ENCODE measurements at places on chromosomes 2 and 18.

GRCh38 chr2:174353004-174353403 lies 18.2 kb downstream of the SP9 start:
- DNase-seq = no peak

- DNase-seq = no peak
Observed at GRCh38 chr2:234444242-234444730, 52.6 kb downstream of the ARL4C start.

- no peak for DNase-seq
Observed at GRCh38 chr2:233371641-233372040, 17.3 kb downstream of the DGKD start.

- DNase-seq = no peak
Observed at GRCh38 chr18:54184836-54185235, 39.6 kb downstream of the MBD2 start.

DNA sequence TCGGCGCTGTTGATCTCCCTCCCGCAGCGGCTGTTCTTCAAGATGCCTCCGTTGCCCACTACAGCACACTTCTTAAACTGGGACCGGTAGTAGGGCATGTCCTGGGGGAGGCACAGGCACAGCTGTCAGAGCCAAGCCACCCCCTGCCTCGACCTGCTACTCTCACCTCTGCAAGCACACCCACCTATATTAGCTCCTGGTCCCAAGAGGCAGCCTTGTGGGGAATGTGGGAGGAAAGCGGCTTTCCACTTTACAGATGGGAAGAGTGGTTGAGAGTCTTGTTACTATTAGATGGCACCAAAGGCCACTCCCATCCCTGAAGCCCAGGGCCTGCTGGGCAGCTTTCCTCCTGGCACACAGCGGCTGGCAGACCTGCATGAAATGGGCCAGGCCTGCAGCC lies 29.2 kb upstream of the LOXHD1 start:
- no peak for DNase-seq

- no peak for DNase-seq
Observed at GRCh38 chr2:211503856-211504255, 947.5 kb downstream of the CPS1 start.

DNA sequence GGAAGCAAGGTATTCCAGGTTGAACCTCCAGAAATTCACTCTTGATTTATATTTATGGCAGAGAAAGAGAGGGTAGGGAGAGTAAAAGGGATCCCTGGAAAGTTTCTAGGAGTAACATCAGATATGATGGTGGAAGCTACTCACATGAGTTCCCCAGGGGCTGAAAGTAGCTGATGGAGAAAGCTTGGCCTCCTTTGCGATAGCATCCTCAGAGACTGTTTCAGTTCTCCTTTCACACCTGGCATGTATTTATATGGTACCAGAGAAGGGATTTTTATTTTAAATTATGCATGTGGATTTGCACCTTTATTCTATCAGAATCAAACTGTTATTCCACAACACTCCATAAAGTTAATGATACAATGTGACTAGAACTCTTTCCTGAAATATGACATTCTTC lies 126.3 kb upstream of the OSR1 start:
- DNase-seq = no peak

DNA sequence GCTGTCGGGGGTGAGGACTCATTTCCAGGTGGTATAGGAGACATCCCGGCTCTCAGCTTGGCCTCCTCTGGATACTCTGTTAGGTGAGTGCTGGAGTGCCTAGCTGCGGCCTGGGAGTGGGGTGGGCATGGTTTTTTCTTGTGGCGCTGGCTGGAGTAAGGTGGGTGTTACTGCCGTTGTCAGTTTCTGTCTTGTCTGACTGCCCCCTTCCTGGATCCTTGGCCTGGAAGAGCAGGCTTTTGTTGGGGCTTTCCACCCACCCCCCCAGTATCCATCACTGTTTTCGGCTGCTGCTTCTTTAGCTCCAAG lies 69.2 kb downstream of the DGKD start:
- no peak for DNase-seq

GRCh38 chr2:226701052-226701451 lies 98.6 kb downstream of the IRS1 start:
- no peak for DNase-seq

- DNase-seq = no peak
Observed at GRCh38 chr2:122748552-122749011, 993.1 kb downstream of the TSN start.

DNA sequence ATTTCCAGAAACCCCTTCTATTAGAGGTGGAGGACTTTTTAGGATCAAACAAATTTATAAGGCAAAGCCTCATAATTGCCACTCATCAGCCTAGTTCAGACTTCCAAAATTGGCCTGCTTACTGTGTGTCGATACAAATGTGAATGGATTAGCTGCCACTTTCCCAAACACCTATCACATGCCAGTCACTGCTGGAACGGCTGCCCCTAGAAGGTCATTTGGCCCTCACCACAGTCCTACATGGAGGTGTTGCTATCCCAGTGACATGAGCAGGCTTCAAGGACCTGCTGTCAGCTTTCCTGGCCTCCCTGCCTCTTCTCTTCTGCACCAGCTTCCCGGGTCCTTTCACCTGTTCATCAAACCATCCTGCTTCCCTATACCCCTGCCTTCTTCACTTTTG lies 279.2 kb upstream of the SKOR2 start:
- no peak for DNase-seq

DNA sequence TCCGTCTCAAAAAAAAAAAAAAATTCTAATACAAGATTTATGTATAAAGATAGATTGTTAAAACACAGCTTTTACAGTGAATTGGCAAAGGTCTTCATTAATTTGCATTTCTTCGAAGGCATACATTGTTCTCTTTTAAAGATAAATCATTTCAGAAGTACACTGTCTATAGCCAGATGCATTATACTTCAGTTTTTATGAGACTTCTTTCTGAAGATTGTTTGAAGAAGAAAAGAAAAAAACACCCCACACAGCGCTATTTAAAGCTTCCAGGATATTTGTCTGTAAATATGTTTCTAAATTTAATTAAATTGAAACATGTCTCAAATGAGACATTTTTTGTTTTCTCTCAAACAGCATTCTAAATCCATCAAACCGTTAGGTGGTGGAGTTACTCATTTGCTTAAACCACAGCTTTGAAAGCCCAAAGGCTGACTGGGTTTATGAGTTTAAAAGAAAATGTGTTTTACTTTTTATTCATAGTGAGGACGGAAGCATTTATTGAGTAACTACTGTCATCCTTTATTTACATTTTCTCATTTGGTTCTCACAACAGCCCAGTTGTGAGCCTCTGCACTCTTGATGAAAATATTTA lies 42.4 kb upstream of the C1GALT1C1L start:
- DNase-seq = no peak
